ENCODE measurements at places on chromosomes 1 and 21.
A peak's percentile ranks its signal among the peaks of the same experiment; 100 is the strongest.

GRCh38 chr1:205930195-205930577 lies 13.1 kb downstream of the SLC26A9 start:
- no peak for DNase-seq

DNA sequence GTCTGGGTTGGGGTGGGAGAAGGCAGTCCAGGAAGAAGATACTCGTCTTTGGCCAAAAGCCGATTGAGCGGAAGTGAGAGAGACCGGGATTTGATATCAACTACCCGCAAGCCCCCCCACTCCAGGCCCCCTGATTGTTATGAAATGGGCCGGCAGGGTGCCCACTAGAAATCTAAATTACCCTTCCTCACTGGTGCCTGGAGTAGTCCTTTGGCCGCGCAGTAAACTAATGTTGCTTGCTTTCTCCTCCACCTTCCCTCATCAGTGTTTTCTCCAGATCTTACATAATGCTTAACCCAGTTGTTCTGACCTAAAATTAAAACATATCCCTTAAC lies 119.2 kb upstream of the BARHL2 start:
- no peak for DNase-seq

GRCh38 chr21:41802198-41802584 lies 35.3 kb upstream of the RIPK4 start:
- no peak for DNase-seq

GRCh38 chr1:85975912-85976371 lies 180.6 kb downstream of the COL24A1 start:
- no peak for DNase-seq

DNA sequence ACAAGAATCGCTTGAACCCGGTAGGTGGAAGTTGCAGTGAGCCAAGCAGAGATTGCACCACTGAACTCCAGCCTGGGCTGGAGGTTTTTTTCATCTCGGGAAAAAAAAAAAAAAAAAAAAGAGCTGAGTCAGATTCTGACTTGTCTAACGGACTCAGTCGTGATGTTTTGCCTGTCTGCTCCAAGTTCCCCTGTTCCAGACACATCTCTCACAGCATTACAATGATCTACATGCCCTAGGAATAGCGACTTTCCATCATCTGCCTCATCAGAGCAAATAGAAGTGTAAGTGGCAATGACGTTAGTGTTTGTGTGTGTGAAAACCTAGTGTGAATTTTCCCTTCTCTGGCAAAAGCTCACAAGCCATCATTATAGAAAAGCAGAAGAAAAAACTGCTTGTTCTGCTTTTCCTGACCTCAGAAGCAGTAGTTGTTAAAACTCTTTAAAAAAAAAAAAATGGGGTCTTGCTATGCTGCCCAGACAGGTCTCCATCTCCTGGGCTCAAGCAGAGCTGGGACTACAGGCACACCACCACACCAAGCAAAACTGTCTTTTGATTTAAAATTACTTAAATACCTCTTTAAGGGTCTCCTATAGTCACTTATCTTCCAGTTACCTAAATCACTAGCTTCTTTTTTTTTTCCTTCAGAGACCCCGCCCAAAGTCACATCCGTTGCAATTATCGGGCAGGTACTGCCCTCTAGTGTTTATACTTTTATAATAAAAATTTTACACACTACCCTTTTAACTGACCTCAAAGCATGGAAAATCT lies 37.3 kb downstream of the PLEKHO1 start:
- peak; percentile 70 for DNase-seq
